ACHN (cell line): ENCODE measurements at places on chromosomes 6 and 20.

GRCh38 chr20:44651434-44651683 lies 140 bp downstream of the ADA start:
- DNase-seq = no peak

DNA sequence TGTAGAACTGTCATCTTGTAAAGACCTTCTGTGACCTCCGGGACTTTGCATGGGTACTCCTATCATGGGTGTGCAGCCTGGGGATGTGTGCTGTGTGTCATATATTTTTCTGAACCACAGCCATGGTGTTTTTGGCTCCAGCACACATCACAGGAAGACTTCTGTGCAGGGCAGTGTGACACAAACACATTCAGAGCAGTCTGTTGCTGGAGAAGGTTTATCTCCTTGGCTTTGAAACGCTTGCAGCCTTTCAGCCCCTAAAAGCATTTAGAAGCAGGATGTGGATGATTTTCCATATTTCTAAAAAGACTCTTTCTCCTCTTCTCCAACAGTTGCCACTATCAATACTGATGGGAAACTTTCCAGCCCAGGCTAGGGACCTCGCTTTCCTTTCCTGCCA lies 221.6 kb upstream of the FOXA2 start:
- no peak for DNase-seq

DNA sequence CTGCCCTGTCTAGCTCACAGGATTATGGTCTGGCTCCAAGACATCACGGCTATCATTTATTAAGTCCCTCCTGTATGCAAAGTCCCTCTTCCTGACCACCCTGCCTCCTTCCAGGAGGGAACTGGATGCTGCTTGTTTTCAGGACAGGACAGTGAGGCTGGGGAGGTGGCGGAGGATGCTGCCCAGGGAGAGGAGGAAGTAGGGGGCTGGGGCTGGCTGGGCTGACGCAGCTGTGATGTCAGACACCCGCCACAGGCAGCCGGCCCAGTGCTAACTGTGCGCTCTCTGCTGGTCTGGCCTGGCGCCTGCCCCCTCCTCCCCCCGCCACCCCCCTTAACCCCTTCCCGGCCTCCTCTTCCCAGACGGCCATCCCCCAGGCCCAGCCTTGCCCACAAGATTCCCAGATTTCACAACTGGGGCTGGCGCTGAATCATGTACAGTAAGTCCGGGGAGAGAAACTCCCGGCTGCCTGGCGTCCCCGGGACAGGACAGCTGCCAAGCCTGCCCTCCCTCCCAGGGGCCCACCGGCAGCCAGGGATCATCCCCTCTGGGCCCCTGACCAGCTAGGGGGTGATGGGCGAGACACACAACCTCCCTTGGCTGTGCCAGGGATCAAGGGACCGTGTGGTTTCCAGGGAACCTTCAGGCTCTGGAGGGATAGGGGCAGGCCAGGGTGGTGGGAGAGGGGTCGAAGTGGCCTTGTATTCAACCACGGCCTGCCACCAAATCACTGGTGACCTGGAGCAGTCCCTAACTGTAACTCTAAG lies 118.1 kb downstream of the CEBPB start:
- peak; percentile 84 for DNase-seq

GRCh38 chr6:118952683-118953082 lies 17.7 kb upstream of the MCM9 start:
- DNase-seq = no peak

GRCh38 chr20:4234128-4234527 lies 218.8 kb upstream of the RNF24 start:
- DNase-seq = no peak

DNA sequence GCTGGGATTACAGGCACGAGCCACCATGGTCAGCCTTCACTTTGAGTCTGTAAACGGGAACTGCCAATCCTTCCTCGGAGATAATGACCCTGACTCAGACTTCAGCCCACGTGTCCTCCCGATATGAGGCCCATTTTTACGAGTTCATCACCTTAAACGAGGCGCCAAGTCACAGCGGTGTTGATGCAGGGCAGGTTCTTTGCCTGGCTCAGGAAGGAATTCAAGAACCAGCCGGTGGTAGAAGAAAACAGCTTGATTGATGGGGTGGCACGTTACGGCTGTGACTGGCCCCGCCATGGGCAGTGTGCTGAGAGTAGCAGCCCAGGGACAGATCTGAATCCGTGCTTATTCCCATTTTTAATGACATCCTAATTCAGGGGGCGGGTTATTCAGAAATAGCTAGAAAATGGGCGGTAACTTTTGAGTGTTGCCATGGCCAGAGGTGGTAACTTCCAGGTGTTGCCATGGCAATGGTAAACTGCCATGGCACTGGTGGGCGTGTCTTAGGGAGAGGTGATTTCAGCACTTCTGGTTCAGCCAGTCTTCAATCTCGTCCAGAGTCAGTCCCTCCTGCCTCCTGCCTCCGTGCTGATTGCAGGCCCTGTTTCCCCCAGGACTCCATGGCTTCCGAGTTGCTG lies 9.1 kb upstream of the MAP1LC3A start:
- no peak for DNase-seq
